IPS DF 6.9 (cell line): ENCODE measurements at places on chromosomes 6 and 20.

DNA sequence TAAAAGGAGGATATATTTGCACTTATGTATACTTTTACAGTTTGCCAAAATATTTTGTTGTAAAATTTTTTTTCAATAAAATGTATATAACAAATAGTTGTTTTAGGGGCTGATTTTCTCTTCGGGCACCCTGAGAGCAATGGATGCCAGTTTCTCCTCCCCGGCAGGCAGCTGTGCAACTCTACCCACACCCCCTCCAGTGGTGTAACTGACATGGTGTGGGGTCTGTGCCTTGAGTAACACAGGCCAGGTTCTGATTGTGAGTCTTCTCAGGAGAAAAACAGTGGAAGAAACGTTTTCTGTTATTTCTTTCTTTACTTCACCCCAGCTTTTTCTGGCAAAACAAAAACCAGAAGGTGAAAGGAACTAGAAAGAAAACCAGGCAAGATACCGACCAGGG is 6.1 kb downstream of the FOXF2 start:
- DNase-seq: no peak

- no peak for DNase-seq
Measured at GRCh38 chr6:6604566-6604965, 16.0 kb downstream of the LY86 start.

- no peak for DNase-seq
Measured at GRCh38 chr20:52349806-52350205, 158.2 kb upstream of the ZFP64 start.

DNA sequence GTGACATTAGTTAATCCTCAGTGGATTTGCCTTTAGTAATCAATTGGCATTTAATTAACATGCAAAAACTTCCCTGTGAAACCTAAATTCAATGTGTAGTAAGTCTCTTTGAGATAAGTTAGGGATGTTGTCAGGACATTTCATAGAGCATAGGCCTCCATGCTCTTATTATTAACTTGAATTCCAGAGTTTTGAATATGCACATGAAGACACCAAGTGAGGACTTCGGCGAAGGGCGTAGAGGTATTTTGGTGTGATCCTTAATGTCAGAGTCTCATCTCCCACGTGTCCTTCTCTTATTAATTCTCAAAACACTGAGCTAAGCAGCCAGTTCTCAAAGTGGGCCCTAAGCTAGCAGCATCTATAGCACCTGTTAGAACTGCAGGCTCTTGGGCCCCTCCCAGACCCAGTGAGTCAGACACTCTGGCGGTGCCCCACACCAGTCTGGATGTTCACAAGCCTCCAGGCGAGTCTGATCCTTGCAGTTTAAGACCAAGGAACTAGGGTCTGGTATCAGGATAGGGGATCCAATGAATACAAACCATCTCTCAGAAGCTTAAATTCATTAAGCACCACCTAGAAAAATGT is 292.1 kb downstream of the QKI start:
- DNase-seq: no peak

DNA sequence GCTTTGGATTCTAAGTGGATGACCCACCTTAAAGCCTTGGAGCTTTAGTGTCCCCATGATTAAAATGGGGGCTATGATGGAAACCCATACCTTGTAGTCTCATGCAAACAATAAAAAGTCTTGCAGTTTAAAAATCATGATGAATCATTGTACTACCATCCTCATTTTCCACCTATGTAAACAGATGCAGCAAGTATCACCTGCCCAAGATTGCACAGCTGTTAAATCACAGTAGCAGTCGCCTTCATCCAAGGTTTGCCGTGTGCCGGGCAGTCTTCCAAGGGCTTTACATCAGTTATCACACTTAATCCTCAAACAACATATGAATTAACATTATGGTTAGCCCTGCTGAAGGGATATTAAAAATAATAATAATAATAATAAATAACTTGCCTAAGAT is 210.3 kb downstream of the FOXA2 start:
- DNase-seq: no peak

DNA sequence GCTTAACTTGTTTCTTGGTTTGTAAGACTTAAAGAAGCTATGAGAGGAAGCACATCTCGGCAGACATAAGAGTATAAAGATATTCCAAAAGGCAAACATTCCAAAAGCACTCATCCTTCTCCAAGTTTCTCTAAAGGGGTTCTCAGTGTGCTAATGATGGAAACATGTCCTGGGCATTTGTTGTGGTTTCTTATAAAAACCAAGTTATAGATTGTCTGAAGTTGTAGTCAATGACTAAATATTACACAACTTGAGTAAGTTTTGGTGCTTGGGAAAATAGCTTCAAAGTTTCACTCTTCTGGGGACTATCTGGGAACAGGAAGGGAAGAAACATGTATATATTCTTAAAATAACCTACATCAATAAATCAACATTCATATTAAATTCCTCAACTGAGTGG is 128.3 kb upstream of the TBX18 start:
- no peak for DNase-seq

DNA sequence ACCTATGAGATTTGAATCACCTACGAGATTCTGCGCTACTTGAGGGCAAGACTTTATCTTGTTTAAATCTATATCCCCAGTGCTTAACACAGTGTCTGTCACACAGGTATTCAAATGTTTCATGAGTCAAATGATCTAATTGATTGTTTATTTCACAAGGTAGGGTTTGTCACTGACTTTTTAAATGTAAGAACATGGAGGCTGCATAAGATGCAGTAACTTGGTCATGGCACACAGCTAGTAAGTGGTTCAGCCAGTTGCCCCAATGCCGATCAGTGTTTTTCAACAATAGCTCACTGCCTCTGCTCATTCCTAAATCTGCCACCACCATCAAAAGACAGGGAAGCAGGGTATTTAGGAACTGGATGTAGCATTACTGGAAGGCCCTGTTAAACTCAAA is 42.4 kb upstream of the LRRC1 start:
- no peak for DNase-seq

- DNase-seq: no peak
Measured at GRCh38 chr20:47610247-47610944, 108.7 kb downstream of the NCOA3 start.

GRCh38 chr6:137497721-137498463 is 3.7 kb upstream of the OLIG3 start:
- DNase-seq: no peak

DNA sequence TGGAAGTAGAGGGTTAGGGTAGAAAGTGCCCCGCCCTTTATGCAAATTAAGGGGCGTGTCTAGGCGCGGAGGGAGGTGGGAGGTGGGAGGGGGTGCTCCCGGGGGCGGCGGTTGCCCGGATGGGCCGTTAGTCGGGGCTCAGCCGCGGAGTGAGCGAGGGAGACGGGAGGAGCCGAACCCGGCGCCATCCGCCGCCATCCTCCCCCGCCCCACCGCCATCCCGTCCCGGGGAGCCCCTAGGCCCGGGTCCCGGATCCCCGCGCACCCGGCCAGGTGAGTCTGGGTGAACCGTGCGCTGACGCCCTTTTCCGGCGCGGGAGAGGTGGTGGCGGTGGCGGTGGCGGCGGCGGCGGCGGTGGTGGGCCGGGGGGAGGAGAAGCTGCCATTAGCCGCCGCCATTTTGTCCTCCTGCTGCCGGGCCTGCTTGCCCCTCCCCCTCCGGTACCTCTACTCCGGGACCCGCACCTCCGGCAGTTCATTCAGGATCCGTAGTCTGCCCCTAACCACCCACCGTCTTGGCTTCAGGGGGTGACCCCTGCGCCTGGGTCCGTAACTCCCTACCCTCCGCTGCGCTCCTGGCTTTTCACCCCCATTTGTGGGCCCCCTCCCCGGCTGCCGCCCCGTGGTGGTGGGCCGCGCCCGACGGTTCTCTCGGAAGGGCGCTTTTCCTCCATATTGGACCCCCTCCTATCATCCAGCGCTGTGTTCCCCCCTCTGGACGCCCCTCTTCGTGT is at the start of gene PRRC2A:
PRRC2A (plus strand) TSS at position 130 of the 734 bp plus-strand sequence. CDS start 2,075 bp downstream, outside the sequence.
- no peak for DNase-seq

DNA sequence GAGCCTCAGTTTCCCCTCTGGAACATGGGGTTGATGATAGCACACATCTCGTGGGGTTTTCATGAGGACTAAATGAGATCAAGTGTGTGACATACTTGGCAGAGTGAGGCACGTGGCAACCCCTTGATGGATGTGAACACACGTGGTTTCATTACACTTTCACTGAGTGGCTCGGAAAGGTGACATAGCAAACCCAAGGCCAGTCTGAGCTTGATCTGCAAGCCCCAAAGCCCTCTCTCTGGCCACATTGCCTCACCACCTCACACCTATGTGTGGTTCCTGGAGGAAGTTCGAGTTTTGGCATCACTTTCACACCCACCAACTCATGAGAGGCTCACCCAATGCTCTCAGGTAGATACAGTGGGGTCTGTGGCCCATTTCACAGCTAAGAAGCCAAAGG is 60.0 kb downstream of the CPNE5 start:
- no peak for DNase-seq

DNA sequence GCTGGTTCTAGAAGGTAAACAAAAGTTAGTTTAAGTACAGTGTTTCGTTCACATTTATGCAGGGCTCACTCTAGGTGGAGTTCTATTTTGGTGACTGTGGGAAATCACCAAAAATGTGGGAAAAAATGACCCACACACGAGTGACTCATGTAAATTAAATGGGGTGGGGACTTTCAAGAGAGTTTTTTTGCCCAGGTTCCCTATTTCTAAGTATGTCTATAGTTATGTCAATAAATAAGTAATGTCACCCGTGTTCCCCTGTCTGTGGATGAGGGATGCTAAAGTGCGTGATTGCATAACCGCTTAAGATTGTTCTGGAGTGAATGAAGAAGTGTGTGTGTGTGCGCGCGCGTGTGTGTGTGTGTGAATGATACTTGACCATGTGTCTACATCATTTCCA is 69.1 kb downstream of the MYB start:
- DNase-seq: no peak

DNA sequence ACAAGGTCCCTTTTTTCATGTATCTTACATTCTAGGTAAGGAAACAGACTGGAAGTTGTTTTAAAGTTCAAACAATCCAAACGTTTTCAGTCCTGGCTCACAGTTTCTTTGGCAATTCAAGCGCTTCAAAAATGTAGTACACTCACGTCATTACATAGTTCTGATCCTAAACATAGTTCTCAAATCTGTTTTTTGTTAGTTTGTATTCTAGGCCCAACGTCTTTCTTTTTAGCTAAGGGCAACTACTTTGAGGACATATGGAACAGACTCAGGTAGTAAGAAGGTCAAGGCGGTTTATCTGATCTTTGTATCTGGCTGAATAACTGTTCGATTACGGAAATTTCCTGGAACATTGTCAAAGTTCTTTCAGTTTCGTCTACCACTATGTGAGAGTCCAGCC is 36.9 kb upstream of the PLCB4 start:
- DNase-seq: no peak

GRCh38 chr20:34222208-34222607 is 19.0 kb upstream of the ASIP start:
- no peak for DNase-seq

GRCh38 chr20:18663932-18664331 is 76.1 kb downstream of the DTD1 start:
- no peak for DNase-seq

DNA sequence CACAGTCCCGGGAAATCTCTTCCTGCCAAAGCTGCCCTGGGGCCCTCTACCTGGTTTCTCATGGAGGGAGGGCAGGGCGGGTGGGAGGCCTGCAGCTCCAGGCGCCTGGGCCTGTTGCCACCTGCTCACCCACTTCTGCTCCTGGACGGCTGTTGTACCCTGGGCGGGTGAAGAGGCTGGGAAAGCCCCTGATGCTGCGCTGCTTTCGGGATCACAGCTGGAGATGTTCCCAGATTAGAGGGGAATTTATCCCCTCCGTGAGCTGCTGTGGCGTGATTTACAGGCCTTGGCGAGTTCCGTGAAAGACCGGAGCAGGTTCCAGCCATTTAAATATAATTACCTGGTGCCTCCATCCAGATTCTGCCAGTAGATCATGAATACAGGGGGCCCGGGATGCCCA is 12.3 kb upstream of the VSTM2L start:
- no peak for DNase-seq

DNA sequence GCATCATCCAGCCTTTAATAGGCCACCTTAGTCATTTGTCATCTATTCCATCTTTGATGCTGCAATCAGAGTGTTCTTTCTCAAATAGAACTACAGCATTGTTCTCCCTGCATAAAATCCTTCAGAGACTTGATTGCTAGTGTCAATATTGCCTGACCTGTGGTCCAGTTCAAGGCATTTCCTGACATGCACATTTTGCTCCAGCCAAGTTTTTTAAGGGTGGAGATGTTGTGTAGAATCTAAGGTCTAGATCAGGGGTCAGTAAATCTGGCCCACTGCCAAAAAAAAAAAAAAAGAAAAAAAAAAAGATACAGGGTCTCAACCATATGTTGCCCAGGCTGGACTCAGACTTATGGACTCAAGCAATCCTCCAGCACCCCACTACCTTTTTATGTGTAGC is 354.4 kb downstream of the FRK start:
- DNase-seq: no peak

GRCh38 chr6:79267128-79267527 is 32.6 kb upstream of the HMGN3 start:
- DNase-seq: no peak
